ENCODE measurements at places on chromosomes 7 and 10.

GRCh38 chr7:74502216-74502891, 48.6 kb downstream of the GTF2IRD1 start:
- no peak for DNase-seq

DNA sequence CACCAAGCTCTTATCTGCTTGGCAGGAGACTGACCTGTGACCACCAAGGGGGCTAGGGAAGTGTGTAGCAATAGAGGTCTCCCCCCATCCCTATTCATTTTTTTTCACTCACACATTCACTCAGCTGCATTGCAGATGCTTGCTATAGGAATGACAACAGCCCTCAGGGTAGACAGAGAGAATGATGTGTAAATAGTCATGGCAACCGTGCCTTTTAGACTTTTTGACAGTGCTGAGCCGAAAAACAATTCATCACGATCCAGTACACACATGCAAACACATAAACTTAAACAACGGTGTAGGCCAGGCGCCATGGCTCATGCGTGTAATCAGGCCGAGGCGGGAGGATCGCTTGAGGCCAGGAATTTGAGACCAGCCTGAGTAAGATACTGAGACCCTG, 7.6 kb upstream of the ELN start:
- DNase-seq: no peak

DNA sequence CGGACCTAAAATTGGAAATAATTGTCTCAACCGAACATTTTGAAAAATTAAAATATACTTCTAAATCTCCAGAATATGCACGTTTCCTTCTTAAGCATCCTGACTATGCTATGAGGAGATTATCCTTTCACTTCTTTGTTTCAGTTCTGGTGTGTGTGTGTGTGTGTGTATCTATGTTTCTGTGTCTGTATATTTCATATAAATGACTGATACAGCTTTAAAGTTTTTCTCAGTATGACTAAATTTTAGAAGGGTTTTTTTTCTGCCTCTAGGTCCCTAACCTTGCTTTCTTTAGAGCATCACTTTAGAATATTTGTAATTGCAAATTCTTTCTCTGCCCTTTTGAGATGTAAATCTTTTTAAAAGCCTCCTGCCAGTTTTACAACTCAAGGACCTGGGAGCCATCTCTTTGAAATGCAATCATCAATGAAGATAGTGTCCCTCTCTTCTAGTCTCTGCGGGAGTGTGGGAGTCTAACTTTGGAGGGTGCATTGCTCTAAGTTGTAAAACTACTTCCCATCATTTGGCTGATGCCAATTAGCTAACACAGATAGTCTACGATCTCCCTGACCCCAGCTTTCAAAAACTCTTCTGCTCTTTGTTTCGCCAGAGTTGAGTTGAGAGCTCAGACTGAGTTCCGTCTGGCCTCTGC, 782.0 kb upstream of the ZWINT start:
- DNase-seq: no peak

DNA sequence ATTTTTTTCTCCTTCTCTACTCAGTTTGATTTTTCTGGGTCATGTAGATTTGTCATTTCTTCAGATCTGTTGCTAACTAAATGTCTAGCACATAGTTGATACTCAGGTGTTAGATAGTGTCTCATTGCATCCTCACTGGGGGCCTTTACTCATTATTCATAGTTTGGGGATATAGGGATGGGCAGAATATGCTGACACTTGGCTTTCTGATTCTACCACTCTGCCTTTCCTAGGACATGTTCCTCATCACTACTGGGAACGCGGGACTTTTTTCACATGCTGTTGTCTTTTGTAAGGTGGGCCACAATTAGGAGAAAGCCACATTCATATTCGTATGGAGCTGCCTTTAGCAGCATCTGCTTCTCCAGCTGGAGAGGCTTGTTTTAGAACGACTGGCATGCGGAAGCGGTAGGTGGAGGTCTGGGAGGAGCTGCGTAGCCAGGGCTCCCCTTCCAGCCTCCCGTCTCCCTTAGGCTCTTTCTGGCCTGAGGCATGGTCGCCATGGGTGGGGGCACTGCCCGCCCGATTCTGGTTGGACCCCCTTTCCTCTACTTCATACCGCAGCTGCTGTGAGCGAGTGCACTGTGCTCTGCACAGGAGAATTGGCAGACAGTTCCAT, 78.8 kb downstream of the SND1 start:
- no peak for DNase-seq

DNA sequence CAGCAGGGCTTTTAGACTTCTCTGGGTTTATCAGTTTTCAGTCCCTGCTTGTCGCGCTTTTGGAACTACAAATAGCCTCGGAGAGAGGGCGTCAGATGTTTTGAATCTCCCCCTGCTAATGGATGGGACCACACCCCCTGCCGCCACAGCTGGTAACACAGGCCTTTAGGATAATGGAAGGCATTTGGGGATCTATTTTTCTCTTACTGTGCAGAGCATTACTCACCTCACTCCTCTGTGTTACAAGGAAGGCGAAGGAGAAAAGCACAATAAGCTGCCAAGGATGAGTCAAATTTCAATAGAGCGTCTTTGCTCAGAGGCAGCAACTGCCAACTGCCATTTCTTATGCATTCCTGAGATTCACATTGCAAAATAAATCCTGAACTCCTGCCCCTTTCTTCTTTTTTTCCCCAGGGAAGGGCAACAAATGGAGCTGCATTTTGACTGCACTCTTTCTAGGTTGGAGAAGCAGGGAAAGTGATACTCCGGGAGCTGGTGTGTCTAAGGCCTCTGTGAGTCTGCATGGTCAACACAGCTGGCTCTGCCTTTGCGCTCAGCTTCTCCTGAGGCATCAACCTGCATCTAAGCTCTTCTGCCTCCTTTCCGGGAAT, 31.5 kb upstream of the SMNDC1 start:
- no peak for DNase-seq

DNA sequence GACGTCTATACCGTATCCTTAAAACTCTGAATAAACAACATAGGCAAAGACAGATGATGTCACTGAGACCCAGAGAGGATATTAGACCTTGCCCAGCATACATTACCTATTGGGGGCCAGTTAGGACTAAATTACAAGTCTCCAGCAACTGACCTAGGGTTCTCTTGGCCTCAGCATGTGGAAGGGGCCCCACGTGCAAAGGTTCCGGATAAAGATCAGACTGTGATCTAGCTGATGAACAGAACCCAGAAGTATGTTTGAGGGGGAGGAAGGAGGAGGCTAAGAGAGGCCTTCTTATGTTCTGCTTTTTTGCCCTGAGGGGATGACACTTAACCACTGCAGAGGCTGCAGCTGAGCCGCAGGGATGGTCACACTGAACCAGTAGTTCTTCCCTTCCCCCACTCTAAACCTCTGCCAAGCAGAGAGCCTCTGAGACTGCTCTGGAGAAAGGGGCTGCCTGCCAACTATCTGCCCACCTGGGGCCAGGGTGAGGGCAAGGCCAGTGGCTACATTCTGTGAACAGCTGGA, 24.0 kb upstream of the KMT2C start:
- DNase-seq: peak; percentile 90

DNA sequence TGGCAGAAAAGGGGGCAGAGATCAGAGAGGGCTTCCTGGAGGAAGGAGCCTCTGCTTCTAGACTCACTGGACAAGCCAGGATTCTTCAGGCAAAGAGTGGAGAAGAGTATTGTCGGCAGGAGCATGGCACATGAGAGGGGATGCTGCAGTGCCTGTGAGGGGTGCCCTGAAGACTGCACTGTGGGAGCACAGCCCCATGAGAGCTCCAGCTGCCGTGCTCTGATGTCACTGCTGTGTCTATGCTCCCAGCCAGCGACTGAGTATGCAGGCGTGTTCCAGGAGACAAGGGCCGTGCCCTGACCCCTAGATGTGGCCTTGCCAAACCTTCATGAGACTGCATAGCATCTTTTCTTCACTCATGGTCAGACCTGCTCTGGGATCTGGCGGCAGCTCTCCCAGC, 339.1 kb downstream of the RPS24 start:
- DNase-seq: no peak

GRCh38 chr10:132335189-132336063, 3.4 kb downstream of the LRRC27 start:
- DNase-seq: peak; percentile 79

DNA sequence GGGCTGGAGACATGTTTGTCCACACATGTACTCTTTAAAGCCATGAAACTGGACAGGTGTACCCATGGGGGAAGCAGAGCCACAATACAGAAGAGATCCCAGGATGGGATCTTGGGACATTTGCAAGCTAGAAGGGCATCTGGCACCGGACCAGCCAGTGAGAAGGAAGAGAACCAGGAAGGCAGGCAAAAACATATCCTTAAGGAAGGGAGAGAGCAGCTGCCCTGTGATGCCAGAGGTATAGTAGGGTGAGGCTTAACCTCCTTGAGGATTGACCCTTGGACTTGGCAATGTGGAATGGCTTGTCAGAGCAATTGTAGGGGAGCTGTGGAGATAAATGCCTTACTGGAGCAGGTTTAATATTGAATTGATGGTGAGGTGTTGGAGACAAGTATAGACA, 17.9 kb upstream of the SUV39H2 start:
- DNase-seq: no peak

DNA sequence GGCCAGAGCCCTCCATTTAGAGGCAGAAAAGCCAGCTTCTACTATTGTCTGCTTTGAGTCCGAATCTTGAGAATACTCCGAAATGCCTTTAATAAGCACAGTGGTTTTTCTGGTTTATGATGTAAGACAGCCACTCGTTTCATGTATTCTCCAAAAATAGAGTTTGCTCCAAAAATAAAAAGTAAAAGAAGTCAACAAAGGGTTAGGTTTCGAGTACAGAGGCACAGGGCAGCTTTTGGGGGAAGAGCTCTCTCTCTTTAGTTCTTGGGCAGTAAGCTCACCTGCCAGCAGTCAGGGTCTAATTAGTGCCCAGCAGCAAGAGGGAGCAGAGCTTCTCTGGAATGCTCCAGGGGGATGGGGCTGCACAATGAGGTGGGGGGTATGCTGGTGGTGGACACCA, 20.2 kb downstream of the CREB3L2 start:
- no peak for DNase-seq

DNA sequence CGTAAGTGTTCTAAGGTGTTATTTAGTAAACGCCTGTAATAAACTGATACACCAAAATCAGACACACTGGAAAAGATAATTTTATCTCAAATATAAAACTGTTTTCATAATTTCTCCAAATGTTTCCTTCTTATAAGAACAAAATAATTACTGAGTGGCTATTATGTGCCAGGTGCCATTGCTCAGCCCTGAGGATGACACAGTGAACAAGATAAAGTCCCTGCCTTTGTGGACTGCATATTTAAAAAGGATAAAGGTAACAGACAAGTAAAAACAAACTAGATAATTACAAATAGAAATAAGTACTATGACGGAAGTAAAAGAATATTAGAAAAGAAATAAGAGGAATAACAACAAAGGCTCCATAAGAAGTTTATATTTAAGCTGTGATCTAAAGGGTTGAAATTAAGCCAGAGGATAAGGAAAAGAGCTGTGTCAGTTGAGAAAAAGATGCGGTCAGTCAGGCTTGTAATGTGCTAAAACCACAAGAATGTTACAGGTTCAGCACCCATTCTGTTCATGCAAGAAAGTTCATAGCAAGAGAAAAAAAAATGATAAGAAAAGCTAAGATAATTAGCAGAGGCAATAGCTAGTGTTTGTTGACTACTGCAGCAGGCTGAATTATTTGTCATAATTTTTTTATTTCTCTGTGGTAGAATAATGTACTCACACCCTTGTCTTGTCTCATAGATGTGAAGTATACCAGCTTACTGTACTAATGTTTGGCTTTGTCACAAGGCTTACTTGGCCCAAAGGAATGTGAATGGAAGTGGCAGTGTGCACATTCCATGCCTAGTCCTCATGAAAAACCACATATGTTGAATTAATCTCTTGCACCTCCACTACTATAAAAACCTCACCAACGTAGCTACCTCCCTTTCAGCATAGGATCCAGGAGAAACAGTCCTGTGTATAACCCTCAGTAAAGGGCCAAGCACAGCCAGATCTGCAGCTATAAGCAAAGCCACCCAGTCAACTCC, 75.1 kb downstream of the CRPPA start:
- DNase-seq: no peak

- DNase-seq: no peak
Measured at GRCh38 chr7:104175361-104175984, 32.3 kb downstream of the ORC5 start.

- no peak for DNase-seq
Measured at GRCh38 chr10:1034758-1035157, 9.1 kb upstream of the IDI2 start.

- no peak for DNase-seq
Measured at GRCh38 chr7:36137258-36137657, 15.8 kb upstream of the EEPD1 start.

GRCh38 chr10:33136271-33136670, 178.2 kb upstream of the ITGB1 start:
- DNase-seq: no peak

- peak; percentile 96 for DNase-seq
Measured at GRCh38 chr10:124647421-124648130, 96.6 kb downstream of the FAM53B start.

DNA sequence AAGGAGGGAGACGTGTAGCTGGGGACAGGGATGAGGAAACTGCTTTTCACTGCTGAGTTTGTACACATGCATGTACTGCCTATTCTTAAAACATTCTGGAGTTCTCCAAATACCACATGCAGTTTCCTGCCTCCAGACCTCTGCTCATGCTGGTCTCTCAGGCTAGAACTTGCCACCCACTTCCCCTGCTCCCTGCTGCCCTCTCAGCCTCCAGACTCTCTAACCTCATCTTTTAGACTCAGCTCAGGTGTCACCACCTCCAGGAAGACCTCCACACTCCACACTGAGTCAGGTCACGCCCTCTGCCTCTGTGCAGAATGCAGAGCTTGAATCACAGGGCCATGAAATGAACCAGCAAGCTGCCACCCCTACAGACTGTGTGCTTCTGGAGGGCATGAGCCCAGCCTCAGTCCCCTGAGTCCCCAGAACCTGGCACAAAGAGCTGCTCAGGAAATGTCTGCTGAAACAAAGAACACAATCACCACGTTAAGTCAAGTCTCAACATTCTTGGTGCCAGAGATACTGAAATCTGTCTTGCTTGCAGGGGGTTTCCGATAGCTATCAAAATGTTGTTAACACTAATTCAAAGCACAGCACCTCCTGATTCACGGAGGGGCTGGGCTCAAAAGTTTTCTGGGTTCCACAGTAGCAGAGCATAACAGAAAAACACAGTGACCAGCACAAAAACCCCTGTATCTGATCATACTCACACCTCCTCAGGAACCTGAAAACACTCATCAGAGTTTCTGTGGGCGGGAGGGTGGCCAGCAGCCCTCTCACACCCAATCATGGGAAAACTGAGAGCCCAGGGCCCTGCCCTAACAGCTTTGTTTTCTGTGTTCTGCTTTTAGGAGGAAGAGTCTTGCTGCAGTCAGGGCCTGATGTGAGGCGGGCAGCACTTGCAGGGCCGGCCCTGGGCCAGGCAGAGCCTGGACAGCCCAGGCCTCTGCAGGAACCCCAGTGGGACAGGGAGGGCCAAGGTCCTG, 21.1 kb downstream of the FAM53B start:
- DNase-seq: peak; percentile 91

GRCh38 chr7:136234040-136234439, 256.9 kb upstream of the MTPN start:
- no peak for DNase-seq

GRCh38 chr7:138478499-138478908, 18.4 kb downstream of the TRIM24 start:
- DNase-seq: no peak

GRCh38 chr10:59433720-59434428, 71.5 kb upstream of the FAM13C start:
- DNase-seq: no peak

GRCh38 chr7:84040355-84040754, 154.2 kb downstream of the SEMA3A start:
- DNase-seq: no peak

- no peak for DNase-seq
Measured at GRCh38 chr10:22219308-22219707, 1.5 kb upstream of the EBLN1 start.

All from suppressor macrophage (primary cell).